COLO829 (cell line): ENCODE measurements at places on chromosomes 3 and 15.

GRCh38 chr15:48423342-48423741 is 92.1 kb downstream of the DUT start:
- DNase-seq, result no peak

DNA sequence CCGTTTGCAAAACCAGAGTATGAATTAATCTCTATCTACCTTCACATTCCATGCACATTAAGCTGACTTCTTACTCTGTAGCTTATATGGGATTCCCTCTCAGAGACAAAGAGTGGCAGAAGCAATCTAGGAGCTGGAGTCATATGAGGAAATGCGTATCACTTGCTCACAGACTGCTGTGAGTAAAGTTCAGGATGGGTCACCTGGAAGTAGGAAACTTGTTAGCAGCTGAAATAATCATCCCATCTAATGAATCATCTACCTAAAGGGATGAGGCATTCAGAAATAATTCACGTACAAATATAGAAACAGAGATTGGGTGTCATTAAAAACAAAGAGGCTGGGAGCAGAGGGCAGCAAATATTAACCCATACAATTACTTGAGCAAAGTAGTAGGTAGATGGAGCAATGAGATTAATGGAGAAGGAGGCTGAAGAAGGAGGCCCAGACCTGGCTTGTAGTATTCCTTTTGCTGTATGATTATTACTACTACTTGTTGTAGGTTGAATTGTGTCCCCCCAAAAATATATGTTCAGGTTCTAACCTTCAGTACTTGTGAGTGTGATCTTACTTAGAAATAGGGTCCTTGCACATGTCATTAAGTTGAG is 866.3 kb downstream of the ROBO2 start:
- no peak for DNase-seq

DNA sequence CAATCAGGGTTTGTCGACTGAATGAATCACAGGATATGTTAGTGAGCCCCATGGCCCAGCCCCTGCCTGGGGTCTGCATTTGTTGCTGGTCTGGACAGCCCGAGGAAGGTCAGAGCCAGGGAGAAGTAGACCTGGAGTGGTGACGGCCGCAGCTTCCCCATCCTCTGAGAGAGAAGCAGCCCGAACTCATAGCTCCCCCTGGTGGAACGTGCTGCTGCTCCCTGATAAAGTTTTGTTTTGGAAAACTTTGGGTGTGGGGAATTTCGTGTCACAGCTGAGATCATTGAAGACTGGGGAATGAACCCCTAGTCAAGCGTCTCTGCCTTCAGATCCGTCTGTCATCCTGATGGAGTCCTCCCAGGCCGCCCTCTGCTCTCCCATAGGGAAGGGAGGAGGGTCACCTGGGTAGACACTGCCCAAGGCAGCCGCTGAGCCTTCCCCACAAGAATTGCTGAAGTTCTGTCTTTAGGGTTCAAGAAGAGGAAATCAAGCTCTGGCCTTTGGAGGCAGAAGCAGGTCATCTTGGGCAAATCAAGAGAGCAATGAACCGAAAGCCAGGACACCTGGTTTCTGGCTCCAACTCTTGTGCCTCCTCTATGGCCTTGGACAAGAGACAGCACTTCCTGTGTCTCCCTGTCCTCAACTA is 60.5 kb downstream of the GLDN start:
- DNase-seq, result peak; percentile 38

DNA sequence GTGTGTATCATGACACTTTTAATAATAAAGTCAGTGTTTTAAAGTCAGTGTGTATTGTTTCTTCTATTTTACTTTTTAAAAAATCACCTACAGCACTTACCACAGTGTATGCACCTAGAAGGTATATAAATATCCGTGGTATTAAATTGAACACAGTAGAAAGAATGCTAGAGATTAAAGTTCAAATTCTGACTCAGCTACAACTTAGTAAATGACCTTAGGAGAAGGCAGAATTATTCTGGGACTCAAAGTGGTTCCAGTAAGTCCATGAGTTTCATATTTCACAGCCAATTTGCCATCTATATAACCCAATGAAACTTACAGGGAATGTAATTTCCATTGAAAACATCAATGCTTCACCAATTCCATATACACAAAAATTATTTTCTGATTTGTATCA is 52.7 kb upstream of the MAP4 start:
- DNase-seq, result no peak

DNA sequence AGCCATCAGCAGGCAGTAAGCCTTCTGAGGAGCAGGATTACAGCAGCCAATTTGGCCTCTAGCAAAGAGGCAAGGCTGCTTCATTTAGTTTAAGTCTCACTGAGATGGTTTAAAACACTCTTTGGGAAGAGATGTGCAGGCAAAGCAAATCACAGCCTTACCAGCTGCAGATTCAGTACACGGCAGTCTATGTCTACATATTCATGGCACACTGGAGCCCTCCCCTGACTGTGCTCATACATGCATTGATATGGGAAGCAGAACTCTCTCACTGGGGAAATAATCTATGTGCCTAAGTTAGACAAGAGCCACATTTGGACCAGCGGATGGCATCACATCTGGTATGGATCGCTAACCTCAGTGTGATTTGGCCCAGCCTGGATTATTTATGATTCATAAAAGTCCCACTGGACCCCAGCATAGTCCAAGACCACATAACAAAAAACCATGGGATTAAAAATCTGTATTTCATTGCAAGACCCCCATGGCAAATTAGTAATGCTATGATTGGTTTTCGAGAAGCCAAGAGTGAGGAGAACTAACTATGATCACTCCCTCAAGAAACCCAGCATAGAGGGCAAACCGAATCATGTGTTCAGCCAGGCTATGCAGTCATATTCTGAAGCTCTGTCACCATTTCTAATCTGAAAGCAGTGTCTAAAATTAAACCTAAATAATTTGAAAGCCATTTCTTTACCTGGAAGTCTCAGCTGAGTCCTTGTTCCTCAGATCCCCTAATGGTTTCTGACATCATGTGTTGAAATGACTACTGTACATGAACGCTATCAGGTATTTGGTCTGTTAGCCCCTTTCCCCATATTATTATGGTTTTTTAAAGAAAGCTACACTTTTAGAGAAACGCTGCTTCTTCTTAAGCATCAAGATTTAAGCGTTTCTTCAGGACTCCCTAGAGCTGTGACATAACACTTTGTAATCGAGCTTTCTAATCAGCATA is 1.2 kb downstream of the PRICKLE2 start:
- no peak for DNase-seq

GRCh38 chr3:125585595-125586223 is 9.6 kb downstream of the OSBPL11 start:
- peak; percentile 83 for DNase-seq

- no peak for DNase-seq
Measured at GRCh38 chr15:99416191-99417188, 149.3 kb upstream of the MEF2A start.

DNA sequence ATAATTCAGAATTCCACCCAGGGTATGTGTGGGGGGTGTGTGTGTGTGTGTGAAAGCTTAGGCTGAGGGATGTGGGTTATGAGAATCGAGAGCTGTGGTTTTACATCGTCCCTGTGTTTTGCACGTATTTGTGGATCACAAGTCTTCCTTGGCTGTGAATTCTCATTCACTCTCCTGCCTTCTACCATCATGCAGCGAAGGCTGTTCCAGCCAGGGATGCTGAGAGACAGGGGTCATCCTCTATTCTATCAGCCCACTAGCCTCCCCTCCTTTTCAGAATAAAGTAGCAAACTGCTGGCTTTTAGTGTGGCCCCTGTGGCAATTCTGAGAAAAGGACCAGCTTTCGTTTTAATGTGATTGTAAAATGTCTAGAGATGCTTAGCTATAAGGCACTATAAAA is 460.6 kb upstream of the NR2F2 start:
- DNase-seq, result no peak

DNA sequence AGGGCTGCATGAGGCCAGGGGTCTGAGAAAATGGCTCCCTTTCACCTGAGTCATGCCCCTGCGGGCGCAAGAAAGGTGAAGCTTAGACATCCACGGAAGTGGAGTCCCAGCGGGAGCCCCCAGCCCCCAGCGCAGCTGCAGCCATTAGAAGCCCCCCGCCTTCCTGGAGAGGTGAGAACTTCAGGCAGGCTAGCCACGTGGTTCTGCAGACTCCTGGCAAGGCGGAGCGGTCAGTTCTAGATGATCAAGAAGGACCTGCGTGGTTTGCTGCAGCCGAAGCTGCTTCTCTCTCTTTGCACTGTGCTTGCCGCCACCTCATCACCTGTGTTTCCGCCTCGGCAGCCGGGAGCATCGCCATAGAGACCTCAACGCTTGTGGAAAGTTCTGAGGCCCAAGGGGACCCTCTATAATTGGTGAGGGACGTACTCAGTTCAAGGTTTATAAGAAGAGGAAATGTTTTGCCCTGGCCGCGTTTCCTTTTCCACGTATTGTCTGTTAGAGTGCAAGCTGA is 15.8 kb upstream of the KCNMB3 start:
- DNase-seq, result no peak

DNA sequence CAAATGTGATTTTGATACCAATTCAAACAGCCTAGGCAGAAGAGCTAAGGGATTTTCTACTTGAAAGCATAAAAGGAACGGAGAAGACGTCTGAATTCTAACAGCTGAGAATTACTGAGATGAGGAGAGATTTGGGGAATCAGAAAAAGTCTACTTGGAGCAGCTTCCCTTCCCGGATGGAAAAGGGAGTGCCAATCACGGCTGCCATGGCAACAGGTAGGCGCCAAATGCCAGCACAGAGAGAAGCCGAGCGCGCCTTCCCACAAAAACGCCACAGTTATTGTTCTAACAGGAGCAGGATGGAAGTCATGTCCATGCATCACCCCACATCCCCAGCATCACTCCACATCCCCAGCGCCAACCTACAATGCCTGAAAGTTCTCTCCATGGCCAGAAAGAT is 63.5 kb upstream of the PRR20G start:
- no peak for DNase-seq

DNA sequence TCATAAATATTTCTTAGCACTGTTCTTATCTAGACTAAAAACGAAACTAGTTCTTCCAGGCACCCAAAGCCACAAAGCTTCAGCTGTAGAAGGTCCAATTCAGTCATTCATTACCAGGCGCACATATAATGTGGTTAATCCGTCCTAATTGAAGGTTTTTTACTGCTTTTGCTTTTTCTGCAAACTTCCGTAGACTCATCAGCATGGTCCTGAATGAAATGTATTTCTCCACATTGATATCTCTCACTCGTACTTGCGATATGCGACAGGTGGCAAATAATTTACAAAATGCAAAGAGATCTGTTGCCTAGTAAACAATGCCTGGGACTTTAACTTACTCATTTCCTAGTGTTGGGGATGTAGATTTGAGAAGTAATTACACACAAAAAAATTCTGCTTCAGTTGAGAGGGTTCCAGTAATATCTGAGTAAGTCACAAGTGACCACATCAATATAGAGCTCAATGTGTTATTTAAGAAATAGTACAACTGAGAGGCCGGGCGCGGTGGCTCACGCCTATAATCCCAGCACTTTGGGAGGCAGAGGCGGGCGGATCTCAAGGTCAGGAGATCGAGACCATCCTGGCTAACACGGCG is 75.0 kb upstream of the MBNL1 start:
- no peak for DNase-seq

GRCh38 chr3:14608298-14608697 is 43.3 kb upstream of the CCDC174 start:
- DNase-seq, result no peak

DNA sequence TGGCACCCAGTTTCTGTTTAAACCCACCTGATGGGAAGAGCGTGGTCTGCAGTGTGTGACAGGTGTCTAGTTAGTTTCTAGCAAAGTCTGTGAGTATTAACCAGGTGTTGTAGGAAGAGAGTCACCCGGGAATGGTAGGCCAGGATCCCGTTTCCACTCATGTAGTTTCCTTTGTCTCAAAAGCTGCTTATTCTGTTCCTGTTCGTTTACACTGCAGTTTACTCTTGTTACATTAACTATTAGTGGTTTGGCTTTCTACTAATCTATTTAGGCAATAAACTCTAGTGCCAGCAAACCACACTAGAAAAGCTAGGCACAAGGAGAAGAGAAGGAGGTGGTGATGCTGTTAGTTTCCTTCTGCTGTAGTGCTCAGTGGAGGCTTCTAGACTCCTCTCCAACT is 32.7 kb downstream of the WDR76 start:
- DNase-seq, result no peak

DNA sequence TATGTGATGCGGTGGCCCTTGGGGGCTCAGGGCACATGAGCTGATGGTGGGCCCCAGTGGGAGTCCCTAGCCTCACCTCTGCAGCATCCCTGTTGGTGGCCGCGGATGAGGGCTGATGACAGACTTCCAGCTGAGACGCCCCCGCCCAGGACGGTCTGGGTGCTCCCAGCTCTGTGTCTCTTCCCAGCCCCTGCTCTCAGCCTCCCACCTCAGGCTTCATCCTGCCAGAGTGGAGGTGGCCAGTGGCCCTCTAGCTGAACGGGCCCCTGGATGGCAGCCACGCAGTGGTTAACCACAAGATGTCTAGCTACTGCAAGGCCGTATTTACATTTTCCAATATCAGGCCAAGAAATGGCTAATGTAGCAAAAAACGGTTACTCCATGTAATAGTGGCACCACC is 205.3 kb upstream of the LINGO1 start:
- DNase-seq, result no peak

DNA sequence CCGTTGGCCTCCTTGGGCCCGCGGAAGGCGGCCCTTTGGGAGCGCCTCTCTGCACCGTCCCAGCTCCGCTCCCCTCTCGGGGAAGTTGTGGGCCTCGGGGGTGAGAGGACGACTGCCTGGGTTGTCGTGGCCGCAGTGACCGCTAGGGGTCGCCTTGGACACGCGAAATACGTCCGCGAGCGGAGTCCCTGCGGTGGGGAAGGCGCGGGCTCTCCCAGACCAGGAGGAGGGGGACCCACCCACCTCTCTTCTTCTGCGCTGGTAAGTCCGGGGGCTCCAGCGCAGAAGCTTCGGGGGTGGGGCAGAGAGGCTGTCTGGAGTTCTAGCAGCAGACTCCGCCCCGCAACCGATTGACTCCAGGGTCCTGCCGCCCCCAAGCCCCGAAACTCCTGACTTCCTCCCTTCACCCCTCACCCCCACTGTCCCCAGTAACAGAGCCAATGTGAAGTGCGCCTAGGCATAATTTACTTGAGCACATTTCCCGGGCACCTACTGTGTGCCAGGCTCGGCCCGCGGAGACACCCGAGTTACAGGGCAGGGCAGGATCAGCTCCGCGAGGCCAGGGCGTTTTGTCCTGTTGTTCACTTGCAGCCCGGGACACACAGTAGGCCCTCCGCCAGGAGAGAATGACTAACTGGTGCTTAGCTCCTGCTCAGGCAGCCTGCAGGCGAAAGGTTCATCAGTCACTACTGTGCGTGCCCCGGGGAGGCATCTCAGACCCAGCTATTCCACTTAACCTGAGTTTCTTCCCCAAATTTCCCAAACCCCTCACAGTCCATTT is 32.8 kb downstream of the DNASE1L3 start:
- DNase-seq, result peak; percentile 77
